Activated CD8-positive, alpha-beta T cell treated with anti-CD3 and anti-CD28 coated beads, Interleukin-2, amount 10 ng/mL, durations not matched to agents 7 days and 5 days (primary cell): ENCODE measurements at places on chromosomes 1 and 21. TPM values are rescaled to one million over a fixed set of nuclear protein-coding genes. Genes with fewer than 3 reads are reported as not detected.

ATF3 gene
- 12.5 TPM for total RNA-seq

PADI6 gene
- not detected for total RNA-seq

DNA sequence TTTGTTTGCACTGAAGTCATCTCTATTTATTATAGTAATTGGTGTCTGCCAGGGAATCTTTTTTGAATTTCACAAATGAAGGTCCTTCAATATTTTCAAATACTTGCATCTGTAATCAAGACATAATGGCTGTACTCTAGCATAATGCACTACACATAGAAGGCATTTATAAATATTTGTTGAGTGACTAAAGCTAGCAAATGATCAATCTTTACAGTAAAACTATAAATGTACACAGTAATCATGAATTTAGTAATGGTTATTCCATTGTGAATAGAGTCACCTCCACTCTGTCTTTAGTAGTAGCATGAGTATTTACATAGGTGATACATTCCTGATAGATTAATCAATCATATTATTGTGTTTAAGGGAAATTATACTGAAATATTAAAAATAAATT lies 119.6 kb downstream of the USH2A start:
- DNase-seq: no peak

DNA sequence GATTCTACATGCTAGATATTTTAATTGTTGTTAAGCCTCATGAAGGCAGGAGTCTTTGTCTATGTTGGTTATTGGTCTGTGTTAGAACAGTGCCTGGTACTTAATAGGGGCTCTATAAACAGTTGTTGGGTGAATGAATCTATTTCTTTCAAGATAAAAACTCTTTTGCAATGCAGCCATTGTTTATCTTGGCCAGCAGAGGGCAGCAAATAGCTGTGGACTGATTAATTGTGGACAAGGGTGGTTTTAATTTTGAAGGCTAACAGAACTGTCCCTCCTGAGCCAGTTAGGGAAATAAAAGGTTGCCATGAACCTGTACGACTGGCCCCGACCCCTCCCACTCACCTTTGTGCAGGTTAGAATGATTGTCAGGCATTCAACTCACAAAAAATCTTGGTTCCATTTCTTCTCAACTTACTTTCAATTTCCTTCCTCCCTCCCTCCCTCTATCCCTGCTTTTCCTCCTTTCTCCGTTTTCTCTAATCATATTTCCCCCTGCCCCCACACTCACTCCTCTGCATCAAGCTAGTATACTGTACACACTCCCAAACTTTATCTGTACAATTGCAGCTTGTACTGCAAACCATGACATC lies 66.3 kb upstream of the DIRAS3 start:
- DNase-seq: peak; percentile 57

GRCh38 chr1:10694274-10694632 lies 102.2 kb downstream of the CASZ1 start:
- DNase-seq: peak; percentile 63

DNA sequence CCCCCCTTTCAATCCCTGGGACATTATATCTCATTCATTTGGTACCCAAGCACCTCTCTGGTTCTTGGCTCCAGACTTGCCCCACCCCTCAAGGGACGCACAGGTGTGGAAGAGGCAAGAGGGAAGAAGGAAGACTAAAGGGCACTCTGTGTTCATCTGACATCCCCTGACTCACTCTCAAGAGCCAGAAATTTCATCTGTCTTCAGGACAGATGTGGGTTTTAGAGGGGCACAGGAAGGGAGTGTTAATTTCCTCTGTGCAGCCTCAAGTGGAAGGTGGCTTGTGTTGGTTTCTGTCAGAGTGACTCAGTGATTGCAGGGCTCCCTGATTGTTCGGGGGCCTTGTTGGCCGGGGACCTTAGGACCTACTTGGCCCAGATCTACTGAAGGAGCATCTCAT lies 2.4 kb downstream of the C2CD4D start:
- peak; percentile 45 for DNase-seq

- DNase-seq: no peak
Measured at GRCh38 chr1:217948741-217949140, 317.6 kb downstream of the SPATA17 start.

DNA sequence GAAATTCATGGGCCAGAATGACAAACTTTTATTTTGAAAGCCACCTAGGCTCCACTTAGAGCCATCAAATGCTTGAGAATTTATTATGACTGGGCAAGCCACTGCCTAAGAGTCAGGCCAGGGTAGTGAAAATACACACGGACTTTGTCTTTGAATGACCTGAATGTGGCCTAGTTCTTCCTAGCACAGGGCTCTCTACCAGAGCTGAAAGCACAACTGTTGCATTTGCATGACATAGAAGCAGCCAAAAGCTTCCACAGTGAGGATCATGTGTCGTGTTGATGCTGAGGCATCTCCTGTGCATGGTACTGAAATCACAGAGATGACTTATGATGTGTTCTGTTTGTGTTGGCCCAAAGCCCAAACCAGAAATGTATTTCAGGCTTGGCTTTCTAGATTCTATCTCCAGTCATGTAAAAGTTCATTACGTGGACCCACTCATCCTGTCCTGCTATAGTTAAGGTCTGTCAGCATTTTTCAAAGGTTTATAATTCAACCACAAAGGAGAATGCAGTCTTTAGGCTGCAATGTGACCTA lies 164.0 kb upstream of the UBE2U start:
- DNase-seq: no peak

- DNase-seq: no peak
Measured at GRCh38 chr1:10210841-10211804, 753 bp downstream of the KIF1B start.
